Cardiac septum (tissue), 1 donor: ENCODE measurements at places on chromosomes 13 and 19.

DNA sequence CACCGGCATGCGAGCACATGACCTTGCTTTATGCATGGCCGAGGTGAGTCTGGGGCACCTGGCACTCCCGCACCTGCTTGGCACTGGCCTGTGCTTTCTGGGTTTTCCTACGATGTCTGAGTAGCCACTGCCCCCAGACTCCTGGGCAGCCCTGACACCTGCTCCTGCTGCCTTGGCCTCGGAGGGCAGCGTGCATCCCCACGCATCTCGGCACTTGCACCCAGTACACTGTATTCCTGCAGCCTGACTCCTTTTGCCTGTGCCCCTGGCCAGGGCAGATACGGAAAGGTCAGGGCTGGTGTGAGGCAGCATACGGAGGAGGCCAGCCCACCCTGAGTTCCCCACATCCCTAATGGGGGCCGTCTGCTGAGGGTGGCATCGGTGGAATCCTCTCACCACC, 340.6 kb downstream of the TEX29 start:
- no peak for DNase-seq

- no peak for DNase-seq
Measured at GRCh38 chr13:97414392-97414791, 19.6 kb upstream of the RAP2A start.

- no peak for DNase-seq
Measured at GRCh38 chr13:91318886-91319285, 28.6 kb upstream of the MIR17HG start.

- no peak for DNase-seq
Measured at GRCh38 chr19:38032951-38033350, 125.9 kb downstream of the SIPA1L3 start.

GRCh38 chr13:23399347-23399746, 34.2 kb downstream of the SACS start:
- DNase-seq = no peak

DNA sequence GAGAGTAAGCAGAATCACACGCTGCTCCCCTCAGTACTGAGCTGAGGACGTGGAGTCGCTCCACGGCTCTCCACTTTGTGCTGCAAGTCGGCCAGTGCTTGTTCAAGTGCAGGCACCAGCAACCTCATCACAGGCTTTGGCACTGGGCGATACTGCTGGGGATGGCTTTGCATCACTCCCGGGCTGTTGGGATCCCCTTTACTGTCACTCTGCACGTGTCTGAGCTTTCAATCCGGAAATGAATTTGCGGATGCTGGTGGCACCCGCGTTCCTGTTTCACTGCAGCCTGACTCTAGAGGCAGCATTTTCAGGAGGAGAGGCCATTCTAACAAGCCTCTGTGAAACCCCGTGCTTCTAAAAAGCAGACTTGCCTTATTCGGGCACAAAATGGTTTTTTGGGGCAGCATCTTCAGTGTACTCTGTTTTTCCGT, 19.1 kb downstream of the SMARCA4 start:
- DNase-seq = no peak

GRCh38 chr13:113095146-113096051, 10.2 kb upstream of the F7 start:
- DNase-seq = no peak

- no peak for DNase-seq
Measured at GRCh38 chr13:50403311-50403710, 388.1 kb downstream of the KCNRG start.

DNA sequence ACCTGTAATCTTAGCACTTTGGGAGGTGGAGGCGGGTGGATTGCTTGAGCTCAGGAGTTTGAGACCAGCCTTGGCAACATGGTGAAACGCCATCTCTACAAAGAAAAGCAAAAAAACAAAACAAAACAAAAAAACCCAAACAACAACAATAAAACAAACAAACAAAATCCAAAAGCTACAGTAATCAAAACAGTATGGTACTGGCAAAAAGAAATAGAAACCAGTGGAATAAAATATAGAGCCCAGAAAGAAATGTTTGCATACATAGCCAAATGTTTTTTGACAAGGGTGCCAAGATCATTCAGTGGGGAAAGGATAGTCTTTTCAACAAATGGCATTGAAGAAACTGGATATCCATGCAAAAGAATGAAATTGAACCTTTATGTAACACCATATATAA, 11.5 kb downstream of the CEACAM1 start:
- no peak for DNase-seq

- no peak for DNase-seq
Measured at GRCh38 chr19:49894879-49895565, 1.7 kb downstream of the IL4I1 start.

DNA sequence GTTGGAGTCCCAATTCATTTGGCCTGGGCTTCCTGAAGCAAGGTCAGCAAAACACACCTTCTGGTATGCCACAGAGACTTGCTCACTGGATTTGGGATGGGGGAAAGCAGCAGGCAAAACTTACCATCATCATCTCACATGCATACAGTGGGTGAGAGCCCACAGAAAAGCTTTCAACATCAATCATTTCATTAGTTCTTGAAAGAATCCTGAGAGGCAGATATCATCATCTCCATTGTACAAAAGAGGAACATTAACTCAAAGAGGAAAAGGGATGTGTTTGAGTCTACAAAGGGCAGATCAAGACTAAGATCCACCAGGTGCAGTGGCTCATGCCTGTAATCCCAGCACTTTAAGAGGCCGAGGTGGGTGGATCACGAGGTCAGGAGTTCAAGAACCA, 6.4 kb downstream of the WDR87 start:
- no peak for DNase-seq

- DNase-seq = peak; percentile 89
Measured at GRCh38 chr13:20814224-20814910, 40.6 kb upstream of the EEF1AKMT1 start.

DNA sequence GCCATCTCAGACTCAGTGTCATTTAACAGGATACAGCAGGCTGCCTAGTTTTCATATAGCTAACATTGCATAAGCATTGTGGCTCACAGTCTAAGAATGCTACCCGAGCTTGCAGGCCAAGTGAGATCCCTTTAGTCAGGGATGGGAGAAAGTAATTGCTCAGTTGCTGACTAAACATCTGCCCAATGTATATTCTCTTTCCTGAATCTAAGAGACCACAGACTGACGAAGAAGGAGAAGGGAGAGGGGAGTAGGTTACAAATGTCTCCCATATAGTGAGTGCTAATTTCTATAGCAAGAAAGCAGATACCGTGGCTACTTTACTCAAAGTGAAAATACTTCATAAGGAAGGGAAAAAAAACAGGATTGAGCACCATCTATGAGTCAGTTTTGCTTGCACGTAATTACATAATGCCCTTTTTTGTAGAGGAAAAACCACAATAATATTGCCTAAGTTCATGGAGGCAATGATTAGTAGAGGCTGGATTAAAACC, 453.9 kb downstream of the COG6 start:
- no peak for DNase-seq

- DNase-seq = no peak
Measured at GRCh38 chr19:45403781-45404556, 900 bp downstream of the PPP1R13L start.

DNA sequence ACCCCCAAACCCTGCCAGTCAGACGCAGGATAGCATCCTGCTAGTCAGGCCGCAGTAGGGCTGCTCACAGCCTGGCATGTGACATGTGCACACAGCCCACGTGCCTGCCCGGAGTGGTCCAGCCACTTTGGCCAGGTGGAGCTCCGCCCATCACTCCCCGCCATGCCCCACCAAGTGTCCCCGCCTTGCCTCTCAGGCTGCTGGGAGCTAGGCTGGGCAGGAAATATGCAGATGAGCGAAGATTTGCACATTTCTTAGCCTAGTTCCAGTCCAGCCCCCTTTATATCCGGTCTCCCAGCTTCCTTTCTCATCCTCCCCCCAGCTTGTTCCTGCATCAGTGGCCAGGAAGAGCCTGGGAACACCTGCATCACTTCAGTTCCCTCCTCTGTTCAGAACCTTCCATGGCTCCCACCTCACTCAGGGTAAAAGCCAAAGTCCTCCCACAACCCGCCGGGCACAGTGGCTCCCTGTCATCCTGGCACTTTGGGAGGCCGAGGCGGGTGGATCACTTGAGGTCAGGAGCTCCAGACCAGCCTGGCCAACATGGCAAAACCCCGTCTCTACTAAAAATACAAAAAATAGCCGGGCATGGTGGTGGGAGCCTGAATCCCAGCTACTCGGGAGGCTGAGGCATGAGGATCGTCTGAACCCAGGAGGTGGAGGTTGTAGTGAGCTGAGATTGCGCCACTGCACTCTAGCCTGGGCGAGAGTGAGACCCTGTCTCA, 2.3 kb upstream of the DOCK6 start:
- DNase-seq = peak; percentile 85

GRCh38 chr19:13011653-13012389, 16.5 kb downstream of the NFIX start:
- DNase-seq = no peak

- no peak for DNase-seq
Measured at GRCh38 chr13:29117663-29118062, 297.5 kb downstream of the MTUS2 start.

- DNase-seq = no peak
Measured at GRCh38 chr19:46022431-46023310, at the start of gene PGLYRP1. TSS of gene PGLYRP1 (minus strand) at chr19:46023053. CDS start at chr19:46023021, 32 bp downstream.
